A549 treated with Hydrocortisone at 1 μM for 4 hours (cell line): ENCODE measurements at places on chromosomes 6 and 20. TPM values are rescaled to one million over a fixed set of nuclear protein-coding genes. Genes with fewer than 3 reads are reported as not detected.

Gene NFATC2
- 6.7 to 8.6 TPM (median 8.2 TPM) in 5 replicates for total RNA-seq

Gene NHLRC1
- 1.3 to 2.0 TPM (median 1.8 TPM) in 5 replicates for total RNA-seq

Gene PAX1
- total RNA-seq: not detected in 5 replicates

Gene SLA2
- total RNA-seq: 0.02 to 0.20 TPM (median 0.14 TPM) in 3 of 5 replicates, not detected in the others

Gene TREML2
- total RNA-seq: not detected in 5 replicates

Gene ADGRB3
- not detected in 5 replicates for total RNA-seq

Gene SLC2A10
- not detected in 5 replicates for total RNA-seq

Gene SS18L1
- 8.1 to 9.5 TPM (median 9.0 TPM) in 5 replicates for total RNA-seq

Gene FAXC
- 6.0 to 7.3 TPM (median 7.1 TPM) in 5 replicates for total RNA-seq

Gene STMND1
- not detected in 5 replicates for total RNA-seq

Gene C20orf141
- total RNA-seq: 0.28 to 0.69 TPM (median 0.53 TPM) in 5 replicates

Gene CLPSL2
- 0.60 to 1.6 TPM (median 0.66 TPM) in 5 replicates for total RNA-seq

Gene MEI4
- total RNA-seq: not detected in 5 replicates

Gene MLIP
- total RNA-seq: not detected in 5 replicates

Gene OVOL2
- total RNA-seq: 0.20 to 0.33 TPM (median 0.28 TPM) in 5 replicates

Gene COL9A1
- not detected in 5 replicates for total RNA-seq

Gene ADAM33
- 0.05 to 0.17 TPM (median 0.09 TPM) in 4 of 5 replicates, not detected in the other for total RNA-seq

Gene C6orf118
- 0.13 to 0.36 TPM (median 0.15 TPM) in 5 replicates for total RNA-seq

Gene MEP1A
- 0.05 TPM in 1 of 5 replicates, not detected in the others for total RNA-seq

Gene FAM184A
- not detected in 5 replicates for total RNA-seq

Gene DYNLT2
- total RNA-seq: 0.46 to 0.69 TPM (median 0.61 TPM) in 5 replicates

Gene SLC18B1
- 4.1 to 5.8 TPM (median 4.6 TPM) in 5 replicates for total RNA-seq

Gene RAB5IF
- 189 to 271 TPM (median 253 TPM) in 5 replicates for total RNA-seq

Gene LY6G6D
- total RNA-seq: not detected in 5 replicates

Gene ARMH2
- total RNA-seq: not detected in 5 replicates

Gene CST2
- total RNA-seq: 0.59 to 1.2 TPM (median 0.71 TPM) in 5 replicates

Gene GLP1R
- not detected in 5 replicates for total RNA-seq

Gene PBOV1
- total RNA-seq: not detected in 5 replicates

Gene SLC22A23
- total RNA-seq: 8.4 to 10.0 TPM (median 9.3 TPM) in 5 replicates

Gene DNAH8
- total RNA-seq: not detected in 5 replicates

Gene SLC17A9
- total RNA-seq: 0.06 to 0.12 TPM (median 0.08 TPM) in 3 of 5 replicates, not detected in the others

Gene TRDN
- not detected in 5 replicates for total RNA-seq

Gene CASS4
- 0.02 to 0.12 TPM in 2 of 5 replicates, not detected in the others for total RNA-seq

Gene BHLHE23
- not detected in 5 replicates for total RNA-seq

Gene FBXO30
- 3.7 to 6.2 TPM (median 4.6 TPM) in 5 replicates for total RNA-seq

Gene MRPS18B
- 70.3 to 111 TPM (median 75.3 TPM) in 5 replicates for total RNA-seq

Gene C20orf202
- 0.07 TPM in 1 of 5 replicates, not detected in the others for total RNA-seq

Gene TFAP2A
- total RNA-seq: 9.1 to 10.4 TPM (median 9.5 TPM) in 5 replicates

Gene HLA-DQA1
- not detected in 5 replicates for total RNA-seq

Gene SNAI1
- total RNA-seq: 8.0 to 13.1 TPM (median 11.1 TPM) in 5 replicates

Gene C6orf58
- total RNA-seq: 0.12 to 0.18 TPM (median 0.18 TPM) in 3 of 5 replicates, not detected in the others

Gene PRICKLE4
- 0.70 to 1.2 TPM (median 0.92 TPM) in 5 replicates for total RNA-seq

Gene SYCP2L
- 1.3 to 4.0 TPM (median 2.4 TPM) in 5 replicates for total RNA-seq

Gene BIRC7
- total RNA-seq: 1.6 to 3.2 TPM (median 2.1 TPM) in 5 replicates

Gene RCAN2
- total RNA-seq: not detected in 5 replicates

Gene EFCAB8
- not detected in 5 replicates for total RNA-seq

Gene GSTA1
- total RNA-seq: not detected in 5 replicates

Gene TOX2
- total RNA-seq: 10.6 to 14.3 TPM (median 14.2 TPM) in 5 replicates

Gene TSPO2
- 0.15 TPM in 1 of 5 replicates, not detected in the others for total RNA-seq

Gene CFB
- 1.7 to 2.3 TPM (median 1.9 TPM) in 5 replicates for total RNA-seq

Gene BCAS1
- total RNA-seq: 0.36 to 0.76 TPM (median 0.41 TPM) in 5 replicates
